HuH-7 (cell line): ENCODE measurements at places on chromosomes 1 and 21.

GRCh38 chr1:182442333-182442732 lies 7.6 kb upstream of the RGSL1 start:
- DNase-seq = no peak

GRCh38 chr1:209015092-209015491 lies 568.4 kb upstream of the CAMK1G start:
- DNase-seq = no peak

- peak; percentile 4 for DNase-seq
Measured at GRCh38 chr1:62508187-62508758, 71.4 kb downstream of the USP1 start.

- DNase-seq = no peak
Measured at GRCh38 chr21:30613836-30614235, at the start of gene KRTAP6-1. Gene KRTAP6-1, minus strand, starts transcription at chr21:30613930. Its CDS starts 26 bp downstream, at chr21:30613904.

DNA sequence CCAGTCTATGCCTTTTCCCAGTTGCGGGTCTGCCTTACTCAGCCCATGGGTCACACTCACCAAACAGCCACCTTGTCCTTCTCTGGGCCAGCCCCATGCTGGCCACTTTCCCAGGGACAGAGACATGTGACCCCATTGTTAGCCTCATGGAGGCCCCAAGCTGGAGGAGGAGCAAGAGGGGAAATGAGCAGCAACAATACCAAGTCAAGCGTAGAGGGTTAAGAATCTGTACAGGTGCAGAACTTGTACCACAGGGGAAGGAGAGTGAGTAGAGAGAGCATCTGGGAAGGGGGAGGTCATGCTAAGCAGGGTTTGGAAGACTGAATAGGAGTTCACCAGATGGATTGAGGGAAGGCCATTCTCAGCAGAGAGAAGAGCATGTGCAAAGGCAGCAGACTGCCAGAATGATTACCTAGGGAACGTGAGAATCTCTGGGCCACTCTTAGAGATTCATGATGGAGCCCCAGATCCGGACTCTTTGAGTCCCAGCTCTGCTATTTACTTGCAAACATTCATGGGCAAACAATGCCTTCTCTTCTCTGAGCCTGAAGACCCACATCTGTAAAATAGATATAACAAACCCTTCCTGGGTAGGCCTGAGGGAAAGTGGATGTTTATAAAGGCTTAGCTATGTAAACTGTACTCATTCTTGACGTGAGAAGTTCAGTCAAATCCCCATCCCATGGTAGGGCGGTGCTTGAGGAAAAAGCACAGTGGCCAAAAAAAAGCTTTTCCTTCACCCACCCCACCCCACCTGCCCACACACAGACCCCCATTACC lies 2.8 kb upstream of the SLC2A1 start:
- no peak for DNase-seq
